ENCODE measurements at places on chromosomes 16 and 17.

GRCh38 chr16:57600048-57600835, 28.2 kb upstream of the ADGRG1 start:
- DNase-seq, result no peak

DNA sequence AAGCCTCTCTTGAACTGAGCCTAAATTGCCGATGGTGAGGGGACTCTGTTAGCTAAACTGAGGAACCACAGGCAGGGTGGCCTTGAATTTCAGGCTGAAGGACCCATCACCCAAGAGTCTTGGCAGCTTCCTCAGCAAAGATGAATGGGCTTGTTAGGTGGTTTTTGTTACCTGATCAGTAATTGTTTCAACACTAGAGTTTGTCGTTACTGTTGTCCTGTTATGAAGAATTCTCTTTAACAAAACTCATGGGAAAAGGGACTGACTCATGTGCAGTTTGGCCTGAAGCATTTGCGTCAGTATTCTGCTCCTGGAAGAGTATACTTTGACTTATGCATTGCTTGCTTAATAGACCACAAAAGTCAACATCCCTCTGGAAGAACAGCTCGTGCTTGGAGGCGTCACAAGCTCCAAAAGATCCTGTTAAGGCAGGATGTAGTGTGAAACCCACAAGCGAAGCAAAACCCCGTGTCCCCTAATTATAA, 206.0 kb downstream of the IRX3 start:
- no peak for DNase-seq

- no peak for DNase-seq
These were observed 8.0 kb downstream of the IL32 start for GRCh38 chr16:3073448-3073847.

GRCh38 chr16:56600398-56600999, 7.9 kb upstream of the MT2A start:
- no peak for DNase-seq

GRCh38 chr16:61858988-61859387, 177.2 kb downstream of the CDH8 start:
- DNase-seq, result no peak

DNA sequence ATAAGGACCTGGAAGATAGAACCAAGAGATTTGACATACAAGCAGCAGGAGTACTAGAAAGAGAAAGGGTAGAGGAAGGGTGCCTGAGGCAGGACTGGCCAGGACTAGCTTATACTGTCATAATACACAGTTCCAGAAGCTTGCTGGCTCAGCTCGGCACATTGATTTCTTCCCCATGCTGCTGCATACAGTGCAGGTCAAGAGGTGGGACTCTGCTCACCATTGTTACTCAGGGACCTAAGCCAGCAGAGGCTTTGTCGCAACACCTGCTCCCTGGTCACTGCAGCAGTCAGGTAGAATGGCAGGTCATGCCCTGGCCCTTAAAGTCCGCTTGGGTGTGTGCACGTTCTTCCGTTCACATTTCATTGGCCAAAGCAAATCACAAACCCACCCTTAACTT, 32.8 kb downstream of the LDHD start:
- no peak for DNase-seq

GRCh38 chr16:87145181-87146176, 171.7 kb downstream of the C16orf95 start:
- no peak for DNase-seq

DNA sequence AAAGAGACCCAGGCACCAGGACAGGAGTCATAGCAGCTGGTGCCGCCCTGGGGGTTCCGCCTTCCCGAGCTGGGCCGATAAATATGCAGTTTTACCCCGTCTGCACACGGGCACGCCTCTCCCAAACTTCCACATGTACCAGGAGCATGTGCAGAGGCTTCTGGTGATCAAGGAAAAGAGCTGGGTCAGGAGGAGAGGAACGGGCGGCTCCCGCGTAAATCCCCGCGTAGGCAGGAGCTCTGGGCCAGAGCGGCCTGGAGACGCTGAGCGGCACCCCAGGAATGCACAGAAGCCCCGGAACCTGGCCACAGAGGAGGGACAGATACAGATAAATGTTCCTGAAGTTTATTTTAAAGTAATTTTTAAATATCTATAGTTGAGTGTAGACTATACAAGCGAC, 46.6 kb upstream of the METRNL start:
- DNase-seq, result no peak

GRCh38 chr16:82857693-82858365, 231.1 kb downstream of the CDH13 start:
- DNase-seq, result peak; percentile 48

DNA sequence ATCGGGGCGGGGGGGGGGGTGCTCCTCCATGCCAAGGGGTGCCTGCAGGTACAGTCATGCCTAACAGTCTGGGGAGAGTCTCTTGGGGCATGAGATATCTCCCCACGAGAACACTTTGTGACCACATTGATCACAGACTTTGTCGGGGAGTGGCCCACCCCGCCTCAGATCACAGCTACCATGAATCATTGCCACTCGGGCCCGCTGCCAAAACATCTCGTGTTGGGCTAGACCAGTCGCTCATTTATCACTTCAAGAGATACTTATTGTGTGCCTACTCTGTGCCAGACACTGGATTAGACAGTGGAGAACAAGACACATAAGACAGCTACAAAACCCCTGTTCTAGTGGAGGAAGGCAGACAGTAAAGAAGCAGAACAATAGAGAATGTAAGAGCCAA, 72.6 kb downstream of the CLEC16A start:
- DNase-seq, result no peak

- no peak for DNase-seq
These were observed 120.9 kb upstream of the LHX1 start for GRCh38 chr17:36816214-36816906.

GRCh38 chr17:69452664-69453260, 38.3 kb downstream of the MAP2K6 start:
- DNase-seq, result no peak

- no peak for DNase-seq
These were observed 214.4 kb upstream of the CHMP6 start for GRCh38 chr17:80777274-80777673.

DNA sequence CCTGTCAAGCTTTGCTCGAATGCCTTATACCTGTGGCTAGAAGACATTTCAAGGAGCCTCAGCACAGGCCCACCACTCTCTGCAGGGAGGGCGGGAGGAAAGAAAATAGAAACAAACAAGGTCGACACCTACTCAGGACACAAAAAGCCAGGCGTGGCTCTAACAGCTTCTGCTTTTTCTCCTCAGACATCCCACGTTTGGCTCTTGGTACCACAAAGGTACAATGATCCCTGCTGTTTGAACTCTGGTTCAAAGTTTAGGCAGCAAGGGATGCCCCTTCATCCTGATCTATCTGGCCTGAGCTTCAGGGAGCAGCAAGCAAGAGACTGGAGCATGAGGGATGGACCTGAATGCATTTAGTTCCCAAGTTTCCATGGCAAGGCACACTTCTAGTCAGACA, 57.1 kb downstream of the CREBBP start:
- no peak for DNase-seq

DNA sequence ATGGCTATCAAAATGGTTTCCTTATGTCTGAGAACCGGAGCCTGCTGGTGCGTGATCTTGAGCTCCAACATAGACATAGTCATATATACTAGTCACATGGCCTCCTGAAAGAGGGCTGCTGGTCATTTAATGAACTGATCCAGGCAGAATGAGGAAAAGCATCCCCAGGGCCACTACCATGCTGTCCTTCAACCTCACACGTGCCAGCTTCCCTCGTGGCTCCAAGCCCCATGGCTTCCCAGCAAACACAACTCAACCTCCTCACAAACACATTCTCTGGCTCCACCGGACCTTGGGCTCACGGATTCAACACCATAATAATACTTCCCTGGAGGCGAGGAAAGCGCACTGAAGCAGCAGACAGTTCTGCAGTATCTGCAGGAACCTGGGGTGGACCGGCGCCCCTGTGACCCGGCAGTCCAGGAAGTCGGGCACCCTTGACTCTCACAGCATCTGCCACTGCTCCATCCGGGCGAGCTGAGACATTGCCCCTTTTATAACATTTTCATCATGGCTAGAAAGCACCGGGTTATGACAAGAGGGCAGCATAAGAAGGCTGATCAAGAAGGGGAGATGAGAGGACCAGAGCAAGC, 57.2 kb upstream of the CDH5 start:
- DNase-seq, result no peak

- no peak for DNase-seq
These were observed 214.3 kb downstream of the CDH13 start for GRCh38 chr16:82841108-82841507.

DNA sequence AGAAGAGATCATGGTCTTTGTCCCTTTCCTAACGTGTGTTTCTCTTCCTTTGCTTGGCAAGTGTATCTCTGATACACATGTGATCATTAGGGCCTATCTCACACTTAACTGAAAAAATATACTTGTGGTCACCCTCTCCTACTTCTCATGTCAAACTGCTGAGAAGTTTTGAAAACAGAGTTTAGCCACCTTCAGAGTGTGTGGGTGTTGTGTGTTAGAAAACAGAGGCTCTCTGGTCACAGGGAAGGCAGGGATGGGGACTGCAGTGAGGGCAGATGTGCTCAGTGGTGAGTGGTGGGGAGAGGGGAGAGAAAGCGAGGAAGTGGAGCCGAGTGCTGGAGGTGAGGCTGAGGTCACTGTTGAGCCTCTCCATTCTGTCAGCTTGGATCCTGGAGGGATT, 29.4 kb downstream of the GRB7 start:
- no peak for DNase-seq

GRCh38 chr17:68195667-68196393, 52.0 kb upstream of the AMZ2 start:
- DNase-seq, result no peak

DNA sequence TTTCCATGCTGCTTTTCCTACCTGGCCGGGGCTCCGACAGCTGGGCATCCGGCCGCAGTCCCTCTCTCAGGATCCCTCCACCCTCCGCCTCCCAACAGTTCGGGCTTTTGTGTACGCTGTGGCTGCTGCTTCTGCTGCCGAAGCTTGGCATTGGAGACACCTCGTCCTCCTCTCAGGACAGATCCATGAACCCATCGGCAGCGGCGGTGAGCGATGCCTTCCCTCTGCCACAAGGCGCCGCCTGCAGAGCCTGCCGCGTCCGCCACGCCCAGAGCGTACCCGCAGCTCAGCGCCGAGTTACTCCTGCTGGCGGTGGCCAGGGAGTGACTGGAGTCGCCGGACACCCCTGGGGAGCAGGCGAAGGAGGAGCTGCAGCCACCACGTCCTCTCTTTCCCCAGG, 2032.8 kb downstream of the TP53TG3F start:
- no peak for DNase-seq

DNA sequence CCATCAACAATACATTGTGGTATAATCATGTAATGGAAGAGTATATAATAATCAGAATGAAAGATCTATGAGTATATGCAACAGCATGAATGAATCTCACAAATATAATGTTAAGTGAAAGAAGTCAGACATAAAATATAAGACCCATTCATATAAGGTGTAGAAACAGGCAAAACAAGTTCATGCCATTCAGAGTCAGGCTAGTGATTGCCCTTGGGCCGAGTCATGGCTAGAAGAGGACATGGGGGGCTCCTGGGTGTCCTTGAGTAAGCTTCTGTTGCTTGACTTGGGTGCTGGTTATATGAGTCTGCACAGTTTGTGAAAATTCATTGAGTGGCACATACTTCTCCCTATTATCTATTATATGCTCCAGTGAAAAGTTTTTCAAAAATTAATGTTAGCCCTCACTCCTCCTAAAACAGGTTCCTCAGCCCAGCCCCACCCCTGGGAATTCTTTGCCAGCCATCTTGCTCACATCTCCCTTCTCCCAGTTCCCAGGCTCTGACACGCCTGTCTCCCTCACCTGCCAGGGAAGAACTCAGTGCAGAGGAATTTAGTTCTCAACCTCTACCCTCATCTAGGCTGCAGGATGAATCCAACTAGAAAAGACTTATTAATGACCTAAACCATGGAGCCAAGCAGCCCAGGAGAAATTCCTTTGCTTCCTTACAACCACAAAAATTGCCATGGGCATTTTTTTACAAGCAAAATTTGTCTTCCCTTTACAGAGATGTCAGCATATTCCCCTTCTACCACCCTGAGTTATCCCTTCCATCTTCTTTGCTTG, 52.4 kb upstream of the NFAT5 start:
- no peak for DNase-seq

DNA sequence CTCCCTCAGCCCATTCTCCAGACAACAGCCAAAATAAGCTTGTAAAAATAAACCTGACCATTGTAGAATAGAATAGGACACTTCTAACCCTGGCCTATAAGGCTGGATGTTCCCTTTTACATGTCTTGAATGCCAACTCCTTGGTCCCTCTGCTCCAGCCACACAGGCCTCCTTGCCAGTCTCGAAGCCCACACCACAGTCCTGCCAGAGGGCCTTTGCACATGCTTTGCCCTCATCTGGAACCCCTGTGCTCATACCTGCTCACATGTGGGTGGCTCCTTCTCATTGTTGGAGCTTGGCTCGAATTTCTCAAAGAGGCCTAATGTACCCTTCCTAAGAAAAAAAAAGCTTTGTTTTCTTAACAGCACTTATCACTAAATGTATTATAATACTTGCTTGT, 5.4 kb upstream of the SLC12A3 start:
- no peak for DNase-seq

- DNase-seq, result peak; percentile 78
These were observed 189.4 kb downstream of the RAB11FIP4 start for GRCh38 chr17:31580706-31581490.

DNA sequence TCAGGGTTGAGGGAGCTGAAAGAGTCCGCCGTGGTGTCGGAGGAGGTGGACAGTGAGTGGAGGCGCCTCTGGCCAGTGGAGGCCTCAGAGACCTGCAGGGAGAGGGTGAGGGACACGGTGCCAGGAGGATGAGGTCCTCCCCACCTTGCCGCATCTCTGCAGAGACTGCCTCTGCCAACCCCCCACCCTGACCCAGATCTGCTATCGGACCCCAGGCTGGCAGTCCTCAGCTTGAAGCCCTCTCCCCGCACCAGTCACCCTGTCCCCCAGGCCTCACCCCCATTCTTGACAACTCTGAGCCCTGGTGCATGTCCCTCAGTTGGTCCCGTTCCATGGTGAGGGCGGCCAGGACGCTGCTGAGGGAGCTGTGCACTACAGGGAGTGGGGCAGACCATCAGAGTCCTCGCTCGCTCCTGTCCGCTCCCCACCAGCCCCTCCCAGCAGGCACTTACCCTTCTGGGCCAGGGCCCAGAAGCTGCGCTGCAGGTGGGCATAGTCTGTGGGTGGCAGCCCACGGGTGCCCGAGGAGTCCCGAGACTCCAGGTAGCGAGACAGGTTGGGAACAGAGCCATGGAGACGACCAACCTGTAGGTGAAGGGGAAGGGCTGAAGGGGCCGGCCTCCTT, 5.4 kb downstream of the OSBPL7 start:
- DNase-seq, result peak; percentile 20

DNA sequence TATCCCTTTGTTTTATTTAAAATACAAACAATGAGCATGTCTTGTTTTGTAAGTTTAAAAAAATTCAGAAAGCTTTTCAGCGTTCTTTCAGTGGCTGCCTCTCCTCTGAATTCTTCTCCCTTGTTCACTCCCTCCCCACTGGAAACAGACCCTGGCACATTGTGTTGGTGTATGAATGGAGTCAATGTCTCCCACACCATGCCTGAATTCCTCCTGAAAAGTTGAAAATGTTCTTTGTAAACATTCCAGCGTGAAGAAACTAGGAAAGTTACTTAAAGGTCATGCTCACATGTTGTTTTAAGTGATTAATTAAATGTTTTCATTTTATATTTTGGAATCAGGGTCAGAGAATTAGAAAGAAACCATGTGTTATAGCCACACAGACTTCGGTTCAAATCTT, 136.9 kb upstream of the DYNLRB2 start:
- DNase-seq, result no peak
